ENCODE measurements at places on chromosomes 6 and 20.

DNA sequence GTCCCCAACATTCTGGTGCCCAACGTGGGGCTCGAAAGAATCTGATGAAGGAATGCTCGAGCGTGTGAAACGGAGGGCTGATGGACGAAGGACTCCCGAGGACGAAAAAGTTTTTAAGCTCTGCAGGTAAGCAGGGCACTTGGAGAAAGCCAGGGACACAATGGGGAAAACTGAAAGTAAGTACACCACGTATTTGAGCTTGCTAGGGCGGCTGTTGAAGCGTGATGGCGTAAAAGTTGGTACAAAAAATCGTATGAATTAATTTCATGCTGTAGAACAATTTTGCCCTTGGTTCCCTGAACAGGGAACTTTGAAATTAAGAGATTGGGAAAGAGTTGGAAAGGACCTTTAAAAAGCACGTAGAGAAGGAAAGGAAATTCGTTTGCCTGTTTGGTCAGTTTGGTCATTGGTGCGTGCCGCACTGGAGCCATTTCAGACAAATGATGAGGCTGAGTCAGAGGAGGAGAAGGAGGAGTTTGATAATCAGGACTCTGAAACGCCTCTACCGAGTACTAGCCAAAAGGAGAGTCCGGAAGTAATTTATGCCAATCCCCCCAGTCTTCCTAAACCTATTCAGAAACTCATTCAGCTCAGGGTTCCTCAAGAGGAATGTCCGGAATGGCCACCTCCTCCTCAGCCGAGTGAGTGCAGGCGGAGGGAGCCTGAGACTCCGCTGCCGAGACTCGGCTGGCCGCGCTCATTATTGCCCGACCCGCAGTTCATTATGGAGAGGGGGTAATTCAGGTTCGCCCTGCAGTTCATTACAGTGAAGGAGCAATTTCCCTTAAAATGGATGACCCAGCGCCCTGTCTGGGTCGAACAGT lies 59.2 kb upstream of the PRSS16 start:
- no peak for DNase-seq

- no peak for DNase-seq
These were observed 765 bp downstream of the IRAK1BP1 start for GRCh38 chr6:78868116-78868515.

DNA sequence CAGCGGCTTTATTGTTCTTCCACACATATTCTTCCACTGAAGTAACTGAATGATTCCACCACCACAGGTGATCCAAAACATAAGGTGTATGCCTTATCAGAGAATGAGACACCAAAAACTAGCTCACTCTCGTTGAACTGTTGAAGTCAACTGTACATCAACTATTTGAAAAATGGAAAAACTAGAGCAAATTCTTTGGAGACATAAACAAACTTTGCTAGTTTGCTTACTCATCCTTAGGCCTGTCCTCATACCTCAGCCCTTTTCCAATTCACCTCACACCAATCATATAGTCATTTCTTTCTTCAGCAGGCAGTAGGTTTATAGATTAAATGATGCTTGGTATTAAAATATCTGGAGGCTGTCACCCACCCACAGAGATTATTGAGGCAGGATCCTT lies 77.1 kb upstream of the RNF217 start:
- no peak for DNase-seq

DNA sequence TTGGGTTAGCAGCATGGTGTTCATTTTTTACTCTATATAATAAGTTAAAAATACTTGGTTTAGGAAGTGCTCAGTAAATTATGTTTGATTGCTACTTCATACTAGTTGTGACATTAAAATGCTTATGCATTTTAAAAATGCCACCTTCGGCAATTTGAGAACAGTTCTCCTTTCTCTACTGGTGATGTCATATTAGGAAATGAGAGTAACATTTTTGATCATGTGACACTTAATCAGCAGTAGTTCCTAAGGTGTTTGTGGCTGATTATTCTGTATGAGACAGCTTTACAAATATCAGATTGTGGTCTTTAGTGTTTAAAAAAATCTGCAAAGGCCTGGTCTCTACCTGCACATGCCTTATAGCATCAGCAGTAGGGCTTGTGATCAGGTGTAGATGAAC lies 4.4 kb downstream of the GZF1 start:
- DNase-seq: no peak

- DNase-seq: no peak
These were observed 474.7 kb downstream of the EPM2A start for GRCh38 chr6:145260484-145261175.

DNA sequence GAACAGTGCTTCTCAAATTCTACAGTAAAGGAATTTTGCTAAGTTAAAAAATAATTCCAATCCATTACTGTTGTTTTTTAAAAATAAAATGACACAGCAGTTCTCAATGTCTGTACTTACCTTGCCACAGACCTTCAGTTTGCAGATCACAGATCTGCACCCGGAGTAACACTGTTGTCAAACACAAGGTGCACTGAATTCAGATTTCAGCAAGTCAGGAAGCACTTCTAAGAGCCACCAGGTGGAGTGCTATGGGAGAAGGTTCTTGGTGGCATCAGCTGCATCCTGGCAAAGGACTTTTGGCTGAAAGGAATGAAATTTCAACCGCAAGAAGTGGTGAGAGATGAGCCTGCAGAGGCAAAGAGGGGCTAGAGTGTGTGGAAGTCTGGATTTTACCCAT lies 17.4 kb downstream of the RSPH4A start:
- DNase-seq: no peak

DNA sequence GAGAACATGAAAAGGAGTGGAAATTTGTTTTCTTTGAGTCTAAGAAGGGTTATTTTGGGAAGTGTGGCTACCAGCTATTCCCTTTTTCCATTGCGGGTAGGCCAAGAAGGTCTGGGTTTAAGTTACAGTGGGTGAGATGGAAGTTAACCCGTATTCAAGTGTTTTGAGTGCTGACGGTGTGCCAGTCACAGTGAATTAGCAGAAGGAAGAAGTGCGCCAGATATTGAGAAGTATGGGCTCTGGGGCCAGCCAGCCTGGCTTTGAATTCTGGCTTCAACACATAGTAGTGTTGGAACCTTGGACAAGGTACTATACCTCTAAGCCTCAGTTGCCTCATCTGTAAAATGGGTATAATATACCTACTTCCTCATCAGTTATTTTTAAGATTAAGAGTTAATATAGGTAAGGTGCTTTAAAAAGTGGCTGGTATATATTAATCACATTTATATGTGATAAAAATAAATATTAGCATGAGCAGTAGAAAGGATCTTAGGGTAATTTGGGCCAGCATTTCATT lies 16.3 kb downstream of the ZNF76 start:
- DNase-seq: no peak

GRCh38 chr6:131116755-131117360 lies 18.4 kb upstream of the AKAP7 start:
- DNase-seq: no peak

DNA sequence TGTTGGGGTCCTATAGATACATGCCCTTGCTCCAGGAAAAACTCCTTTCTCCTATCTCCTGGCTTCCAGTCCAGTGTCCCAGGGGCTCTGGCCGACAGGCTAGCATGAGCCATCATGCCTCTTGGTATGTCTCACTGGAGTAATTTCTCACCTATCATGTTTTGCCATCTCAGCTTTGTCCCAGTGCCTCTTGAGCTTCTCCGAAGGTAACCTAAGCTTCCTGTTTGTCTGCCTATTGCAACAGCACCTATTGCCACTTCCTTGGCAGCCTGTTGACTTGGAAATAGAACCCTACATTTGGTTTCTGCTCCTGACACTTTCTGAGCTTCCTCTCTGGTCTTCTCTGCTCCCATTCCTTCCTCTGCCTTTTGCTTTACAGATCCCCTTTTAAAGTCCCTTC lies 197.7 kb downstream of the KCNQ5 start:
- no peak for DNase-seq

- DNase-seq: no peak
These were observed 148.0 kb upstream of the SPTLC3 start for GRCh38 chr20:12860619-12861247.

DNA sequence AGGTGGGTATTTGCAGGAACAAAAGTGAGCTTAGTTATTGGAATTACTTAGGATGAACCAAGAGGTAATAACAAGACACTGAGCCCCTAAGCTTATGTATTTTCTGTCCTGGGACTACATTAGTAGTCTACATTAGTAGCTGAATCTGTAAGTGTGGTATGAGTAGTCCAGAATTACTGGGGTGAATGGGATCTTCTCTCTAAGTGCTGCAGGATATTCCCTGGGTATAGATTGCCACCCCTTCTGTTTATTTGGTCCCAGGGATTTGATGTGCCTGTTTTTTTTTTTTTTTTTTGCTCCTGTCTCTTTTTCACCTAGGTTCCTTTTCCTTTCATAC lies 5.9 kb downstream of the CD2AP start:
- DNase-seq: no peak

DNA sequence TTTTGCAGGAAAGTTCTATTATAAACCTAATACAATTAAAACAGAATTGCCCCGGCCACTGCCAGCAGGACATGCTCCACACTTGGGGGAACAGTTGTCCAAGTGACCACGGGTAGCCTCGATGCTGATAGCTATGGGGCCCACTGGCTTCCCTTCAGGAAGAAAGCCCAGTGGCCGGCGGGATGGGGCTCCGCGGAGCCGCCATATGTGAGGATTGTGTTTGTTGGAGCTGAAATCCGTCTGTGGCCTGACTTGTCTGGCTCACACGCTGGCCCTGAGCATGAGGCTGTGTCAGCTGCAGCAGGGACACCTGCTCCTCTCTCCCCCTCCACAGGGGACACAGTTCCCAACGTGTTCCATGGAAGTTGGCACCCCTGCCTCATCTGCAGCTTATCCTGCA lies 46.6 kb downstream of the ZNF831 start:
- no peak for DNase-seq

GRCh38 chr6:15378866-15379265 lies 133.0 kb downstream of the JARID2 start:
- DNase-seq: no peak

- DNase-seq: no peak
These were observed 64.8 kb downstream of the PHACTR3 start for GRCh38 chr20:59668926-59669850.

DNA sequence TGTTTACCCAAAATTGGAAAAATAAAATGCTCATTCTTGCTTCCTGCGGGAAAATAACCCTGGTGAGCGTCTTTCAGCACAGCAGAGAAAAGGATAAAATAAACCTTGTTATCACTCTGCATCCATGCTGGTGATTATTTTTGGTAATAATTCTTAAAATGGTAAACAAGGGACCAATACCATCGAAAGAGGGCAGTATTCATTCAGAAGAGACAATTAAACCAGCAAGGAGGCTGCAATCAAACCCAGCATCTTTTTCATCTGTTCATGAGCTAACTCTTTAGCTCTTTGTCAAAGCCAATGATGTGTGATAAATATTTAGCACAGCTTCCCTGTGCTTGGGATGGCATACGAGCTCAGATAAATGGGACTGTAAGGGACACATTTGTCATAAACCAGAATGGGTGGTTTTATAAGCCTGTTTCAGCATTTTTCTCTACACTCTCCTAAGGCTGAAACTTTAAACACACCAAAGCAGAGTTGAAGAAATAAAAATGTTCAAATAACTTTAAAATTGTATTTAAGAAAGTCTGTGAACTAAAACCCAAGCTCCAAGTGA lies 34.4 kb downstream of the CDH26 start:
- DNase-seq: no peak

DNA sequence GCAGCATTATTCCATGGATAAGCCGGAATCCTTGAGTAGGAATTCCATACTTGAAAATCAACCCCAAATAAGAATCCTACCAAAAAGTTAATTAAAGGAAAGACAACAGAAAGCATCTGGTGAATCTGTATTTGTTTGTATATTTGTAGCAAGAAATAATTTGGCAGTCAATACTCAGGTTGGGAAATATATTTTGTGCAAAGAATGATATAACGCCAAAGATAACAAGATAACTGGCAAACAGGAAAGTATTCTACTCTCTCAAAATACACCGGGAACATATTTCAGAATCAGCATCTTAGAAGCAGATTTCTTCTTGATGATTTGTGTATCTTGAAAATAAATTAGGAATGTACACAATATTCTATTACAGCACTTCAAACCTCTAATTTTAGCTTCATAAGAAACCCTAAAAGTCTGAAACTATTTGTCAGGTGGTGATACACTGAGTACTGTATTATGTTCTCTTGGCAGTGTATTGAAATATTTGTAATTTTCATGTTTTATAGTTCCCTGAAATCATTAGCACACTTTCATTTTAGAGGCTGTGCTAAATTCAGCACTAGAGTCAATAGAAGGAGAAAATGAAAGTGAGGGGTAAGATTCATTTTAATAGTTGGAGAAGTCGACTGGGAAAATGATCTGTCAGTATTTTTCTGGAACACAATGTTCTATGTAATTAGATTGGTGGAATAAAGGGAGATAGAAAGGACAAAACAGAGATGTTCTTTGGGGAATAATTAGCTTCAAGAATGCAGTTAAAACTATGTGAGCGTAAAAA lies 879.7 kb upstream of the GJE1 start:
- DNase-seq: no peak

DNA sequence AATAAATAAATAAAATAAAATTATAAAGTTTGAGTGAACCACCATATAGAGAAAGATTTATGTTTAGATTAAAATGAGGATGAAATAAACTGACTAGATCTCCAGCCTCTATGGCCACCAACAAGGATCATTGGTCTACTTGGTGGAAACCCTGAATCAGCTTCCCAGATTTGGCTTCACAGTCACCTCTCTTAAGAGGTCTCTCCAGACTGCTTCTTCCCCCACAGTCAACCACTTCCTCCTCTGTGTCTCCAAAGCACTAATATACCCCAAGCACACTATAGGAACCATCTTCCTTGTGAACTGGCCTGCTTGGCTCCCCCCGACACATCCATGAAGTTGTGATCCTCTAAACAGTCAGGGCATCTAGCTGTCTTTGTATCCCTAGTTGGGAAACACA lies 529.6 kb upstream of the RNF217 start:
- no peak for DNase-seq

DNA sequence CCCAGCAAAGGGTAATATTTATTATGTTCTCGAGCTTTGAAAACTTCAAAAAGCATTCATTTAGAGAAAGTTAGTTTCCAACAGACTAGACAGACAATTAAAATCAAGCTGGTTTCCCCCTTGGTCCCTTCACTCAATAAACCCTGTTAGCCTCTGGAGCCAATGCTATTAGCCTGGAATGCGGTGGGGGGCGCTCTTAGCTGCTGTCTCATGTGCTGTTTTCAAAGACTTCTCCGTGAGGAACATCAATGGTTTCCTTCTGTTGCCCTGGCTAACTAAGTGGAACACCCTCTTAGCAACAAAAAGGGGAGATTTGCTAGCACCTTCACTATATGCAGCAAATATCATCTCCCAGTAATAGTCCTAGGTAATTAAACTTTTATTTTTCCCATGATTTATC lies 86.4 kb downstream of the LY86 start:
- no peak for DNase-seq

All from esophagus squamous epithelium (tissue), 5 donors.